ENCODE measurements at places on chromosomes 5 and 9.
A peak's percentile ranks its signal among the peaks of the same experiment; 100 is the strongest.

DNA sequence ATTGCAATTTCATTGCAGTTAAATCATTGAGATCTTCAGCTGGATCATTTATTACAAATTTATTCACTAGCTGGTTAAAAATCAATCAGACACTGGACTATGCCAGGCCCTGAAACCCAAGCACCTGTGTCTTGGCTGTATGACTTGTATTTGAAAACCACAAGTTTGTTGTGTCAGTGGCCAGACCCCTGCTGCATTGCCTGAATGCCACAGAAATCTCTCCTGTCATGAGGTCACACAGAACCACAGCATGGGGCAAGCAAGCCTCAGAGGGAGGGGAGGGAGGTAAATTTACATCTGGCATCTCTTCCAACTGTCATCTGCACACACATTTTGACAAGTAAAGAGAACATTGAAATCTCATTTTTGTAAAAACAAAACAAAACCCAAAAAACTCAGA is 90.0 kb downstream of the ARRDC3 start:
- DNase-seq = peak; percentile 68

DNA sequence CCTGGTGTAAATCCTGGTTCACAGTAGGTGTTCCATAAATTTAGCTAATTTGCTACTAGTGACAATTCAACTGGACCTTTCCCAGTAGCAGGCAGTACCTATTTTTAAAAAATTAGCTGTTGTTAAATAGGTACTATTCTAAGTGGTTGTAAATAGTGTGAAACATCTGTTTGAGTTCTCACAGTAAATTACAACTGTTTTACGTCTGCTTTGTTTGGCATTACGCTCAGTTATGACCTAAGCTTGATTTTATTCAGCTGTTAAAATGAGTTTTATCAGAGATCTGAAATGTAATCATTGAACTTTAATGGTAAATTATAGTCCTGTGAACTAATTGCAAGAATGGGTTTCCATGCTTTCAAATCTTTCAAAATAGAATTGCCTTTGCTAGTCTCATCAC is 93.9 kb downstream of the GPBP1 start:
- no peak for DNase-seq

DNA sequence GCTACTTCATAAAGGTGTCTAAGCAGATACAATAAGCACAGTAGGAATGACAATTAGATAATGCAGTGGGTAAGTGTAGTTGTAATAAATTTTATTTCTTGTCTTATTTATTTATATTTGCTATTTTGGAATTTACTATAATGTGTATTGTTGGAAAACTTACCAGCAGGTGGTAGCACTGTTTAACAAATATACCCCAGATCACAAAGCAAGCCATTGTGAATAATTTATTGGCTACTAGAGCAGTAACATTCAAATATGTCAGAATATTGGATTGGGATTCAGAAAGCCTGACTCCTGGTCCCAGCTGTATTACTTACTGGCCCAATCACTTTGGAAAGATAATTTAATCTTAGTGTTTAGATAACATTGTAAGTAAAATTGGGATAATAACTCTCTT is 78.0 kb downstream of the ISOC1 start:
- peak; percentile 19 for DNase-seq

DNA sequence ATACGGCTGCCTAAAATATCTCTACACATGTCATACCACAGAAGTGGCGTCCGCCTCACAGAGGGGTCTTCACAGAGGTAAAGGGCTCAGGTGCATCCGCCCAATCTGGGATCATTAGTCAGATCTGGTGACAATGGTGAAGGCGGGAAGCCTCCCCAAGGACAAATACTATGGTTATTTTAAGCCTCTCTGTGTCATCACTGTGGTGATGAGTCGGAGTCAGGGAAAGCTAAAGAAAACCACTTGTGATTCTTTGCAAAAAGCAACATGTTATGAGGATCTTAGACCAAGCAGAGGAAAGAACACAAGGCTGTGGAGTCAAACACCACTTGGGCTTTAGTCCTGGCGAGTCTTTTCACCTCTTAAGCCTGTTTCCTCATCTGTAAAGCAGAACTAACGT is 190.4 kb downstream of the DRD1 start:
- no peak for DNase-seq

GRCh38 chr9:73753171-73753570 is 601.5 kb downstream of the ANXA1 start:
- peak; percentile 42 for DNase-seq

DNA sequence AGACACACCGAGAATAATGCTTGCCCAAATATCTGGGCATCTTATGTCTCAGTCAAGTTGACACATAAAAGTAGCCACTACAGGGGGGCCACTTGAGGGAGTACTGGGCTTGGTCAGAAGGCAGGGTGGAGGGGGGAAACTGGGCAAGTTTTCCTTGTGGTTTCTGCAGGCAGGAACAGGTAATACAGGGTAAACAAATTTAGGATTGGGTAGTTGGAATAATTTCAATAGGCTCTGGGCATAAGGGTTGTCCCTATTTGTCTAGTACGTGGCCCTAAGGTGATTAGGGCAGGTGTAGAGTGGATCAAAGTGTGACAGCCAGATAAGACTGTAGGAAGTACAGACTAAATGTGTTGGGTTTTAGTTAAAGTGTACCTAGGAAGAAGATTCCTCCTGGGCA is 353.1 kb downstream of the TLE4 start:
- DNase-seq = no peak

GRCh38 chr9:129619787-129620668 is 873 bp downstream of the C9orf50 start:
- DNase-seq = no peak

DNA sequence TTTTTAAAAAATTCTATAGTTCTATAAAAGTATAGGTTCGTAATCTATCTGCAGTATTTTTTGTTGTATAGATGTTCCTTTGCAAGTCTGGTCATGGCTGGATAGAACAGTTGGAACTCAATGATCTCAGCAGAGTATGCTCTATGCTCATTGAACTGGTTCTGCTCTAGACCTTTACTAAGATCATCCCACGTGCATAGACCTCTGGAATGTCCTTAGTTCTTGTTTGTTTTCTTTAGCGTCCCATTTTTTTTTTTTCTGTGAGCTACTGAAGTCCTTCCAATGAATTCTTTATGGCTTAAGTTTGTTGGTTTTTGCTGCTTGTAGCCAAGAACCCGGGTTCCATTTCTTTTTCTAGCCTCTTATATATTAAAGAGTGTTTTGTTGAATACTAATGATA is 3.5 kb downstream of the TMEM38B start:
- DNase-seq = no peak

Measured in amniotic epithelial cell (primary cell).